Erythroblast (primary cell): ENCODE measurements at places on chromosomes 4 and X.

- DNase-seq, result no peak
Observed at GRCh38 chr4:87196927-87197326, 23.5 kb downstream of the KLHL8 start.

GRCh38 chrX:97479106-97479890 lies 595.6 kb downstream of the RPA4 start:
- no peak for DNase-seq

DNA sequence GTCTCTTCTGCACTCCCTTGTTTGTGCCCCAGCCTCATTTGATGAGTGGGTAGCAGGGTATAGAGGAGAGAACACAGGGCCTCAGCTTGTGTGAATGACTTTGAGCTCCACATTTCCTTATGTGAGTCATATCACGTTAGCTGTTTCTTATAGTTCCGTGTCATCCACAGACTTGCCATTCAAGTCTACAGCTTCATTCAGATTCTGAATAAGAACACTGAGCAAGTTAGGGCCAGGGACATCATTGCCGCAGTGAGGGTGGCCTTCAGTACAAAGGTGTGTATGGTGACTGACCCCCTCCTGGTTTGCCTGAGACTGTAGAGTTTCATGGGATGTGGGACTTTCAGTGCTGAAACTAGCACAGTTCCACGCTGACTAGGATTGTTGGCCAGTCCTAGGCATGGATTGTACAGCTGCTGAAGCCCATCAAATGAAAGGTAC lies 23.6 kb downstream of the KLF3 start:
- no peak for DNase-seq

- DNase-seq, result no peak
Observed at GRCh38 chrX:41468647-41469323, 21.6 kb downstream of the NYX start.

DNA sequence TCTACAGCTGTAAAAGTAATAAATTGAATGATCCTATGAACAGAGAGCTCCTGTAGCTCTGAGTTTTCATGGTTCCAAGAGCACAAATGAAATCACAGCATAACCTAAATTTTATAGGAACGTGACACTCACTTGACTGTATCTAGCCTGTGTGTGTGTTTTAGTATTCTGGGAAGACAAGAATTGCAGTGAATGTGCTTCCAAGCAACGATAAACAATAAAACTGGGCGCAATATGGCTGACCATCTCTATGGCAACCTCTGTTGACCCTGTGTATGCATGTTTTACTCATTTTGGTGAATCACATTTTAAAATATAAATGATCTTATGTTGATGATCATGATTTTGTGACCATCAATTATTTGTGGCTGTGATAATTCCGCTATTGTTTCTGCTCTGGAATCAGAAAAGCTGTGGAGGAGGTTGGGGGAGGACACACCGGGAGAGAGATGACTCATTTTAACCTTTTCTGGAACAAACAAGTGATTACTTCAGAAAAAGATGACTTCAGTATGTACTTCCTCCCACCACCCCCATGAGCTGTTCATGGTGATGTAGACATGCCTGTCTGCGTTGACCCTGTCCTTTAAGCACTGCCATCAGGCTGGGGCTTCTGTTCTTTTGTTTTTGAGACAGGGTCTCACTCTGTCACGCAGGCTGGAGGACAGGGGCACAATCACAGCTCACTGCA lies 31.8 kb downstream of the USP11 start:
- DNase-seq, result no peak

DNA sequence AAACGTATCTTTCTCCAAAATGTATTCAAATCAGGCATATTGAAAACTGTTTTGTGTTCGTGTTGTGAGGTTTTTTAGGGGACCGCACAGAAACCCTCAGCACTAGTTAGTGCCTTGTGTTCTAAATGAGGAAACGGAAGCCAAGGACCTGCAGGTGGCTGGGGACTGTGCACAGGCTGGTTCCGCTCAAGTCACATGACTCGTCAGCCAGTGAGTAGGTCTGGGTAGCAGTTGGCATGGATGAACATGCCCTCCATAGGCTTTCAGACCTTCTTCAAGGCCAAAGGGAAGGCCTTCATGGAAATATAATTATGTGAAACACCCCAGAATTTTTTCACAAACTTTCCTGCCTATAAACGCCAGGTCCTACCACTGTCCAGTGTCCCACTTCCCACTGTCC lies 1.3 kb upstream of the F11 start:
- DNase-seq, result no peak

DNA sequence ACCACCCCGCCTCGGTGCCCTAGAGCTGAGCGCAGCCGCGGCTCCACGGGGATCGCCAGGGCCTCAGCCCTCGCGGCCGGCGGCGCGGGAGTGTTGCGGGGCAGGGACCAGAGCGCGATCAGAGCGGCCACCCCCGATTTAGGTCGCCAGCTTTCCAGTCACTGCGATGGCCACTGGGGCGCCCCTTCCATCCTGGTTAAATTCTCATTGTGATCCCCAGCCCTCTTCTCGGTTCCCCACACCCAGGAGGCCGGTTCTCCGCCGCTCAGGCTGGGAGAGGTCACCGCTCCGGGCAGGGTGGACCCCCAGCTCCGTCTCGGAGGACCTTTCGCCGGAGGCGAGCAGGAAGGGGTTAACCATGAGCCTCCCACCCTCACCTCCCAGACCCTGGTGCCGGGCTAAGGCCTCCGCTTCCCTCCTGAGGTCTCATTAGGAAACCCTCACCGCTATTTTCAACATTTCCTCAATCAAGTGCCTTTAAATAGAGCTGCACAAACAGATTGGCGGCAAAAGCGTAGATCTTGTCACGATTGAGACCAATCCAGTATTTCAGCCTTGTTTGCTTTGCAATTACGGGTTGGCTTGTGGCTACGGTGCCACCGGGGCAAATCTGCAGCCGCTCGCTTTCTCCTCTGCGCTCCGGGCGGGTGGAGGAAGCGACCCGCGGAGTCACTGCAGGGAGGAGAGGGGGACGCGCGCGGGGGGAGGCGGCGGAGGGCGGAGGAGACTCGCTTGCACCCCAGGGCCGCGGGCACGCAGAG lies 8.3 kb upstream of the HAND2 start:
- no peak for DNase-seq
